ENCODE measurements at places on chromosomes 7 and 10. TPM values are rescaled to one million over a fixed set of nuclear protein-coding genes. Genes with fewer than 3 reads are reported as not detected.

The HTR7 gene
- under 0.01 TPM for total RNA-seq

The NPY gene
- total RNA-seq, result not detected

The MYOF gene
- total RNA-seq, result 254 TPM

The PYROXD2 gene
- 1.6 TPM for total RNA-seq

The HMX3 gene
- total RNA-seq, result not detected
